Activated CD4-positive, alpha-beta T cell treated with anti-CD3 and anti-CD28 coated beads, Interleukin-2, amount 10 ng/mL, durations not matched to agents 7 days and 5 days (primary cell): ENCODE measurements at places on chromosomes 5 and 9.

- H3K27me3 ChIP-seq: no peaks in the 10 kb centered on the region
- H3K4me1 ChIP-seq: peaks cover 94% of the 10 kb centered on the region
- H3K27ac ChIP-seq: peak overlapping the region; percentile 94
- H3K36me3 ChIP-seq: peaks cover 53% of the 10 kb centered on the region
- peak overlapping the region; percentile 77 for H3K4me3 ChIP-seq
- DNase-seq: no peak
These were observed 72.0 kb downstream of the PIK3R1 start for GRCh38 chr5:68287631-68287975.

DNA sequence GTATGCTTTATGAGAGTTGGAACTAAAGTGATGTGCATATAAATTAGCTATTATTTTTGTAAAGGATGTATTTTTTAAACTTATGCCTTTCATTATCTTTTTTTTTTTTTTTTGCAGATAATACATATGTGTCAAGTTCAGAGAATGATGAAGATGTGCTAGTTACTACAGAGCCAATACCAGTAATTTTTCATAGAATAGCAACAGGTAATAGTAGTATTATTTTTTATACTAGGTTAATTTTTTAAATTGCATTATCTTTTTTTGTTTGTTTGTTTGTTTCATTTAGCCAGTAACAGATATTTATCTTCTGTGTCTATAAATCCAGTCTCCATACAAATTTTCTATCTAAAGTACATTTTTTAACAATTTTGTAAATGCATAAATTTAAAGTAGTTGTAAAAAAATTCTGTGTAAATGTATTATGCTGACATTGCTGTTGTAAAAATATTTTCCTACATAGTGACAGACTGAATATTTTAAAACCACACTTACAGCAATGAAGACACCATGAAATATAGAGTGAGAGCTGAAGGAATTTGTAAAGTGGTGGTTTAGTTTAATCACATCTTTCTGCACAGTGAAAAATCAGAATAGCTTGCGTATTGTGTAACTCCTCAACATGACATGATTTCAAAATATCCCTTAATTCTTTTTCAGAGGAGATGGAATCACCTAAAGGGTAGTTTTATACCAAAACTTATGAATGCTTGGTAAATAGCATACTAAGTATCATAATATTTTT lies 93.3 kb downstream of the PARP8 start:
- no peak overlapping the region for H3K4me3 ChIP-seq
- H3K36me3 ChIP-seq: peaks cover 43% of the 10 kb centered on the region
- peaks cover 5% of the 10 kb centered on the region for H3K4me1 ChIP-seq
- DNase-seq: no peak

GRCh38 chr5:172453206-172453985 lies 929 bp downstream of the SH3PXD2B start:
- no peak overlapping the region for H3K27ac ChIP-seq
- H3K4me1 ChIP-seq: peaks cover 12% of the 10 kb centered on the region
- H3K4me3 ChIP-seq: peak overlapping the region; percentile 65
- peaks cover 41% of the 10 kb centered on the region for H3K27me3 ChIP-seq
- DNase-seq: no peak

- no peaks in the 10 kb centered on the region for H3K4me1 ChIP-seq
- no peak for DNase-seq
- no peak overlapping the region for H3K4me3 ChIP-seq
- H3K27me3 ChIP-seq: peaks cover 13% of the 10 kb centered on the region
- no peak overlapping the region for H3K27ac ChIP-seq
- H3K36me3 ChIP-seq: no peaks in the 10 kb centered on the region
These were observed 35.0 kb downstream of the SLC1A3 start for GRCh38 chr5:36641431-36641830.

DNA sequence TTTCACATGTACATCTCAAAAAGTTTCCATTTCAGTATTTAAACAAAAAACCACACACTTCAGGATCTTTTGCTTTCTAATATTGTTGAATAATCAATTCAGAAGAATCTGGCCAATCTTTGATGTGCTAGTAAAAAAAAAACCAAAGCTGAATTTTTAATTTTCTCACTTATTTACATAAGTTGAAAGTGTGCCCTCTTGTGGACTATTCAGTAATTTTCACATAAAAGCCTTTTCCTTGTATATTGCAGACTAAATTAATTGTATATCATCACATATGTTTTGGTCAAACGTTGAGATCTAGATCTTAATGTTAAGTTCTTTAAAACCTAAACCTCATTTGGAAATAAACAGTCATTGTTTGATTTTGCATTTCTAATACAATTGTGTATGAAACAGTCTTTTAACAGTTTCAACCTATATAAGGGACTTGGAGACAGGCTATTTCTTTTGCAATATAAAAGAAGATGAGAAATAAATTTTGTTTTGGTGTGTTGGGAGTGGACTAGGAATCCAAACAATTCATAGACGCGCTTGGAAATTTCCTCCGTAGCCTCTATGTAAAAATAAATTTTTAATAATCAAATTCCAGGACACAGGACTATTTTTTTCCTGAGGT lies 68.1 kb downstream of the NIPBL start:
- H3K27me3 ChIP-seq: no peaks in the 10 kb centered on the region
- no peaks in the 10 kb centered on the region for H3K36me3 ChIP-seq
- peak; percentile 16 for DNase-seq
- H3K27ac ChIP-seq: no peak overlapping the region
- no peak overlapping the region for H3K4me3 ChIP-seq
